Fibroblast of the aortic adventitia (primary cell): ENCODE measurements at places on chromosomes 7 and 10.

GRCh38 chr7:15280078-15280733 is 281.6 kb downstream of the AGMO start:
- DNase-seq = peak; percentile 40

GRCh38 chr10:96959733-96960132 is 127.6 kb downstream of the LCOR start:
- no peak for DNase-seq

DNA sequence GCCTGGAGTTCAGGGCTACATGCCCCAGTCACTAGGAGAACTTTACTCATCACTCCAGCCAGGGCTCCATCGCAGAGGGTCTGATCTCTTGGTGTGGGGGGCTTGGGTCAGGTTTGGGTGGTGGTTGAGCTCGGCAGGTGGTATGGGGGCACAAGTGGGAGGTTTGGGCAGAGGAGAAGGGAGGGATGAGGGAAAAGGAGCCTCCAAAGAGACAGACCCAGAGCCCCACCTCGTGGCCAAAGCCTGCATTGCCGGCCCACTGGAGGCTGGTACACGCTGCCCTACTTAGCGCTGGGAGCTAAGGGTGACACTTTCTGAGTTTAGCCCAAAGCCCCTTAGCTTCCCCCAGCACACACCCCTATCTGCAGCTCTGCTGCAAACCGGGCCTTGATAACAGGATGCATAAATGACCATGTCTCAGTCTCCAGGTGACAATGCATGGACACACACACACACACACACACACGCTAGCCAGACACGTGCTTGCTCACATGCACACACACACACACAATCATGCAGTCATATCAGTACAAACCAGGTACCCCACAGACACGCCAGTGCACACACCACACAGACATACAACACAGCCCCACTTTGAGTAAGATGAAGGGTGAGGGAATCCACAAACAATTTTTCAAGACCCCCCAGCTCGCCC is 14.7 kb downstream of the LZTS2 start:
- peak; percentile 70 for DNase-seq

GRCh38 chr10:31274310-31274709 is 44.7 kb upstream of the ZEB1 start:
- DNase-seq = peak; percentile 40

DNA sequence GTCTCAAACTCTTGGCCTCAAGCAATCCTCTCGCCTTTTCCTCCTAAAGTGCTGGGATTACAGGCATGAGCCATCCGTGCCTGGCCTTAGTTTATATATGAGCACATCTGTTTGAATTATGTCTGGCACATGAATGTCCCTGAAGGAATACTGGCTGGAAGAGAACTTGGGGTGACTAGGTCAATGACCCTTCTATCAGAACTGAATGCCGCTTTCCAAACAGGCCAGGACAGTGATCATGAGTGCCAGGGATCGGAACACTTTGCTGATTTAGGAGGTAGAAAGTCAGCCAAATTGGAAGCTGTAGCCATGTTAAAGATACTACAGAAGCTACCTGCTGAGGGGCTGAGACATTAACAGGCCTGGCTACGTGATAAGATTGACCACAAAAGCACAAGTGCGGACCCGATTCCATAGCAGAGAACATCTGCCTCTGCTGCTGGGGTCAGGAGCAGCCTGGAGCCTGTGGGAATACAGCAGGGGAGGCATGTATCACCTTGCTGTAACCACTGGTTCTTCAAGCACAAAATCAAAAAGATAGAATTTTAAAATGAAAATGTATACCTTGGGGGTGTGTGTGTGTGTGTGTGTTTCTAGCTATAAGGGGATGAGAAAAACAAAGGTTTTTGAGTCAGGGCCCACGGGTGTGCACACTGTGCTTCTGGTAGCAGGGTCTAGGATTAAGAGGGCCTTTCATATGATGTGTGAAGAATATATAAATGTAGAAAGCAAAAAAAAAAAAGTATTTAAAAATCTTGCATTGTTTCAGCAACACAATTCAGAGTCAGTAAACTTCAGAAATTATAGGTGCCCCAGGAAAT is 293.7 kb downstream of the BBS9 start:
- no peak for DNase-seq

DNA sequence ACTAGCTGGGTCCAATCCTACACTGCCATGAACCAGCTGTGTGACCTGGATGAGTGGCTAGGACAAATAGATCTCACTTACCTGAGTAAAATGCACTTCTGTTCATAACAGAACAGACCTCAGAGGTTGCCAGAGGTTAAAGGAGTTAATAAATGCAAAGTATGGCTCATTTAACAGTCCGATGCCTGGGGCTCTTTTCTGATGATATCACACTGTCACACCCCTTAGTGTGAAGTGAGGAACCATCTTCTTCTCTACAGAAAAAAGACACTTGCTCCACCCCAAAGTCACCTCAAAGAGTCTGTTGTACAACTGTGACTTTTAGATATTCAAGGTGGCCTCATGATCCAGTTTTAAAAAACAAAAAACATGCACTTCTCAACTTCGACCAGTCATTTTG is 21.5 kb upstream of the TARP start:
- DNase-seq = no peak

GRCh38 chr7:103143868-103144267 is 5.0 kb downstream of the NAPEPLD start:
- no peak for DNase-seq

DNA sequence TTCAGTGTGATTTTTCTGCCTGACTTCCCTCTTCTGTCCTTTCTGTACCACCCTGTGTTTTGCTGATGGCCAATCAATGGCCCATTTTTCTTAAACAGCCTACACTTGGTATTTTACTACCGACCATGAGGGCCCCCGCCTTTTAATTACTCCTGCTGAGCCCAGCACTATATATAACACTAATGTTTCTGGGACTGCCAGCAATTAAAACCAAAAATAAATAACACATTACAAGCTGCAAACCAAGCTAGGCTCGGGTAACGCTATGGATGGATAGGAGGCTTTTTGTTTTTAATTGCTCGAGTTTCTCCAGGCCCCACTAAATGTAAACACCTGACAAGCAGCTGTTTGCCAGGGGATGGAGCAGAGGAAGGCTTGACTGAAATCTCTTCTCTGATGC is 915.4 kb upstream of the AUTS2 start:
- DNase-seq = no peak

- DNase-seq = no peak
These were observed 294.2 kb downstream of the IPMK start for GRCh38 chr10:57973451-57973850.

DNA sequence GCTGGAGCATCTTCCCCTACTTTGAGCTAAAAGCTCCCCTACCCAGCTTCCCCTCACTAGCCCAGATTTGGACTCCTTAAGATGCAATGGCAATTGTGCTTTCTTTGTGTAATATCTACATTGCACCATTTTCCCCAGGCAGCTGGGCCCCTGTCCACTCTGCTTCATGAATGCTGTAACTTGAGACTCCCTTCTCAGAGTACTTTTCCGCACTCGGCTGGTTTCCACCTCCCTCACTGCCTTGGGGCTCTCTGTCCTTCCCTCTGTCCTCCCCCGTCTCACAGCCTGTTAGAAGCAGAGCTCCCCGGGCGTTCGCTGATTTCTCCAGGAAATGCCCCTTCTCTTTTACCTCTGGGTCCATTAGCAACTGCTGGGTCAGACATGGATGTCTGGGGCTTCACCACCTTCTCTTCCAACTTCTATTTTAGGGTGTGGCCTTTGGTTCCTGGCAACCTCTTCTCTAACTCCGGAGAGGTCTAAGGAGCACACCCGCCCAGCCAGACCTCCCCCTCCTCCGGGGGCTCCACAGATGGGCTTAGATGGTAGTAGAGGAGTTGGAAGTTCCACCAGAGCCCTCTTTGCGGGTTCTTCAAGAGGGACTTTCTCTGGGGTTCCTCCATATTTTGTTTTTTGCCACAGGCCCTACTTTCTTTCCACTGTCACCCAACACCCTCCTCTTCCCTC is 2.9 kb upstream of the TMEM72 start:
- peak; percentile 32 for DNase-seq

DNA sequence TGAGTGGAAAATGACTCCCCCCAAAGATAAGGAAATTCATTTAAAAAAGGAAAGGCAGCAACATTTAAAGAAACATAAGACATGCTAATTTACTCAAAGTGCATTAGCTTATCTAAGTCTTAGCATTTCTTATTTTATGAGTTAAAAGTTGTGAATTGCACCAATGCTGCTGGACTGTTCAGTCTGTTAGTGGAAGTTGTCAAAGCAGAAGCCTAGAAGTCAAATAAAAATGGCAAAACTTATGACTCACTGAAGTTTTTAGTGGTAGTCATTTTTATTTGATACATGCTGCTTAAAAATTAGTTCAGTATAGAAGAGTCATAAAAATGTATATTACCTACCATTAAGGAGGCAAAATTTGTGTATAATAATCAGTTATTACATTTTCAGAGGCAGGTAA is 90.8 kb upstream of the FGL2 start:
- DNase-seq = no peak

GRCh38 chr7:50446542-50446960 is 3.6 kb downstream of the FIGNL1 start:
- DNase-seq = peak; percentile 48

- no peak for DNase-seq
These were observed 40.6 kb upstream of the SRGN start for GRCh38 chr10:69047111-69047832.

GRCh38 chr7:51229620-51230323 is 86.8 kb downstream of the COBL start:
- DNase-seq = no peak

GRCh38 chr10:122748496-122748895 is 48.9 kb upstream of the C10orf120 start:
- DNase-seq = no peak

DNA sequence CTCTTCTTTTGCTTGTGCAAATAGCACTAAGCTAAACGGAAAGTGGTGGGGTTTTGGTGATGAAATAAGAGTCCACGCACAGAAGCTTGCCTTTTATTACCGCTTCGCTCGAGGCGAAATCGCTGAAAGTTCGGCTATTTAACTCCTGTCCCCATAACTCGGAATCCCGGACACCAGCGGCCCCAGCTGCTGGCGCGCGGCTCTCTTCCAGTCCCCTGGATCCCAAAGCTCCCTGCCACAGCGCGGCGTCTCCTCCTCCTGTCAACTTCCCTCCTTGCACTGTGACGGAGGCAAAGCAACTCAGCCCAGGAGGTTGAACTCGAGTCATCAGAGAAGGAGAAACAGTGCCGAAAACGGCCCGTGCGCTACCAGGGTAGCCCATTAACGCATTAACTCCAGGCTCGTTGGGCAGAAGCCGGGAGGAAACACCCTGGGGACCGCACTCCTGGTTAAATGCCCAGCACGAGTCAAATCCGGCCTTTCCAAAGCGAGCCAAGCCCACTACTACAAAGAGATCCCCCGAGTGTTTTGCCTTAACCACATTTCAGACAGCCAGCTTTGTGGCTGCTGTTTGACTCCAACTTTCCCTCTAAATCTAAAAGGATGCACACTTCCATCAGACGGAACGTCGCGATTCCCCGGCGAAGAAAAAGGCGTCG is 1.3 kb downstream of the SEMA3D start:
- DNase-seq = peak; percentile 82

DNA sequence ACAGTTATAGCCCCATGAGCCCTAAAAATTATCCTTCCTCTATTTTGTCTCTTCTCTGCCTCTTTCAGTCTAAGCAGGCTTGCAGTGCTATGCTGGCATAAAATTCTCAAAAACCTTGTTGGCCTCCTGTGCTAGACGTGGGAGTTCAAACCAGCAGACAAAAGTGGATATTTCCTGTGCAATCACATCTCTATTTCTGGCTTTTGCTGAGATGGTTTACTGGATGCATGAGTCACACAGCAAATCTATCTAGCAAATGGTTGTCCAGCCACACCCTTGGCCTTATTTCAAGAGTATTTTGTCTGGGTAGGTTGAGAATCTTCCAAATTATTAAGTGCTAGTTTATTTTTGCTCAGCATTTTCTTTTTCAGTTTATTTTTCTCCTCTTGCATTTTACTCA is 370.8 kb downstream of the CDC14C start:
- DNase-seq = peak; percentile 65

- DNase-seq = no peak
These were observed 20.6 kb upstream of the NKX6-2 start for GRCh38 chr10:132806561-132807003.

- no peak for DNase-seq
These were observed 61.5 kb downstream of the HELLS start for GRCh38 chr10:94607111-94607510.

- no peak for DNase-seq
These were observed 615.5 kb upstream of the MKI67 start for GRCh38 chr10:128741680-128742079.

DNA sequence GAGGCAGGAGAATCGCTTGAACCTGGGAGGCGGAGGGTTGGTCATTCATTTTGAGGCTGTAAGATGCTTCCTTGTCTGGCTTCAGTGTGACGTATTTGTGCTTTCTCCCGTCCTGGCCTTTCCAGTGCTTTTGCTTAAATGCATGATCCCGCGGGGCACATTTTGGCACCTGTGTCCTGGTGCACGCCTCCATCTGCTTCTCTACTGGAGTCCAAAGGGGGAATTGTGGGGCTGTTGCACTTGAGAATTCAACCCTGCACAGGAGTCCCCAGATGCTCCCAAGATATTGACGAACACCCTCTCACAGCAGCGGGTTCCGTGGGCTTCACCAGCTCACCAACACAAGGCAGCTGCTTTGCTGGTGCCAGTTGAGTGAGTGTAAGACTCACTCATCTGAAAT is 10.3 kb upstream of the LRRC27 start:
- DNase-seq = no peak

GRCh38 chr10:132904814-132905649 is 37.3 kb downstream of the CFAP46 start:
- no peak for DNase-seq

DNA sequence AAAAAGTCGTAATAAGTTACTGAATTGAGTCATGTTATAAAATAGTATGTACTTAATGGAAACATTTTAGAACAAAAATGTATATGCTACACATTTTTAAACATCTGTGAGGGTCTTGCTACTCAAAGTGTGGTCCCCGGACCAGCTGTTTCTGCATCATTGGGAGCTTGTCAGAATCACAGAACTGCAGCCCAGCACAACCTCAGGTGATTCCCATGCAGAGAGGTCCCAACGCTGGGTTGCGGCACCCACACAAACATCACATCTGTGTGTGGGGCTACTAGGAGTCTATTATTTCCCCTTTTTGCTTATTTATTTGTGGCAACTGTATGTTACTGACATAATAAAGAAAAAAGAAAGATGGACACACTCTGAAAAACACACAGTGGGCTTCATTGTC is 146.6 kb downstream of the BMS1 start:
- no peak for DNase-seq

- peak; percentile 74 for DNase-seq
These were observed 5.4 kb downstream of the TRDMT1 start for GRCh38 chr10:17196045-17196444.

- peak; percentile 54 for DNase-seq
These were observed 55.2 kb downstream of the FHIP2A start for GRCh38 chr10:114876602-114877300.
